ENCODE measurements at places on chromosomes 2 and 18. TPM values are rescaled to one million over a fixed set of nuclear protein-coding genes. Genes with fewer than 3 reads are reported as not detected.

GRCh38 chr2:134739236-134739878 lies 20.6 kb upstream of the TMEM163 start:
- DNase-seq = no peak

DNA sequence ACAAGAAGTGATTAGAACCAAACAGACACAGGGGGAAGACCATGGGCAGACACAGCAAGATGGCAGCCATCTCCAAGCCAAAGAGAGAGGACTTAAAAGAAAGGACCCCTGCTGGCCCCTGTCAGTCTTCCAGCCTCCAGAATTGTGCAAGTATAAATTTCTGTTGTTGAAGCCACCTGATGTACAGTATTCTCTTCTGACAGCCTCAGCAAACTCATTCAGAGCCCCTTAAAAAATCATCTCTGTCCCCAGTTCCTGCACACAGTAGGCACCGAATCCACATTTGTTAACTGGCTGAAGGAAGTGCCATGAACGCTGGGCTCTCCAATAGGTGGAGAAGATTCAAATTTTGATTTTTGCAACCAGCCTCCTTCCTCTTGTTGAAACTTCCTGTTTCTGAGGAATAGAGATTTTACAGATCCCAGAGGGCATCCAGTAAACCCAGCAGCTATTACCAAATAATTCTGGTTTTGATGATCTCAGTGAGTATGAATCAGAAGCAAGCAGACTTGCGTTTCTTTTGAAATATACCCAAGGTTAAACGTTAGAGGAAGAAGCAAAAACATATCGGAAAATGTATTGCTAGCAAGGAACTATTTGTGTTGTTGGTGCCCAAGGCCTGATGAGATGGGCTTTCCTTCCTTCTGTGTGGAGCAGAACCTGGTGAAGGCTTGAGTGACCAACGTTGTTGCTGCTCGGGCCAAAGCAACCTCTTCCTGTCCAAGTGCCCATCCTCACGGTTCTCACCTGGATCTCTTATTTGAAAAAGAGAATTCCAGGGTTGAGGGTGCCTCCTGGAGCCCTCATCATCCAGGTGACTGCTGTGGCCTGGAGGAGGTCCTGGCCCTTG lies 47.7 kb upstream of the PLB1 start:
- DNase-seq = no peak

DNA sequence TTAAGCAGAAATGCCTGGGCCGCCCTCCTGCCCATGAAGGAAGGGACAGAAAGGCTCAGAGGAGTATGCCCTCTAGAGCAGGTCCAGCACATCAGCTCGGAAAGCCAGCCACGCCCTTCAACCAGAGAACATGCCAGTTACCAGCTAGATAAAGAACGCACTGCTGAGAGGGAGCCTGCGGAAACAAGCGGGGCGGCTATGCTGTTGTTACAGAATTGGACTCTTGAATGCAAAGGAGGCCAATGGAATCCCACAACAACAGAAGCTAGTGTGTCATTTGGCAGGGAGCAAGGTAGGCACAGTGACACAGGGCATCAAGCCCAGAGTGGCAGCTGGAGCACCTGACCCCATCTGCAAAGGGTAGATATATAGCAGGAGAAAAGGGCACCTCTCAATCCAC lies 242.9 kb upstream of the ID2 start:
- no peak for DNase-seq

The STK11IP gene
- 26.5 TPM for polyA plus RNA-seq

The ANKRD53 gene
- 0.70 TPM for polyA plus RNA-seq

The RTP5 gene
- not detected for polyA plus RNA-seq

DNA sequence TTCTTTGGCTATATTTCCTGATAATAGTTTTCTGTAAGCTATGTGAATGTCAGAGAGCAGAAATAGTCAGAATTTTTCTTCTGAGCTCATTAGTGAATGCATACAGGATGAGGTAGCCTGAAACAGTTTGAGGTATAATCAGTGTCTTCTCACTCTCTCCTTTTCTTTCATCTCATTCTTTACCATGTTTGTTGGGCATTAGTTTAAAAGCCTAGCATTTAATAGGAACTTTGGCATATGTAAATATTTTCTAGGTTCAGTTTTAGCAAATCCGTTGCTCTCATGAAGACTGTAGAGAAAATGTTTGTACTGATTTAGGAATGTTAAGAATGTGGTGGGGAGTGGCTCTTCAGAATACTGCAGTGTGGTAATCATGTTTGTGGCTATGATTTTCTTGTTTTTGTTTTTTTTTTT lies 119.4 kb downstream of the PARD3B start:
- DNase-seq = no peak

GRCh38 chr2:35337922-35338321 lies 1017.7 kb upstream of the CRIM1 start:
- DNase-seq = no peak

GRCh38 chr2:207251573-207252192 lies 85.9 kb upstream of the KLF7 start:
- no peak for DNase-seq

The TRABD2A gene
- polyA plus RNA-seq = 17.6 TPM

The IMPACT gene
- 31.1 TPM for polyA plus RNA-seq

The GMPPA gene
- polyA plus RNA-seq = 98.8 TPM

DNA sequence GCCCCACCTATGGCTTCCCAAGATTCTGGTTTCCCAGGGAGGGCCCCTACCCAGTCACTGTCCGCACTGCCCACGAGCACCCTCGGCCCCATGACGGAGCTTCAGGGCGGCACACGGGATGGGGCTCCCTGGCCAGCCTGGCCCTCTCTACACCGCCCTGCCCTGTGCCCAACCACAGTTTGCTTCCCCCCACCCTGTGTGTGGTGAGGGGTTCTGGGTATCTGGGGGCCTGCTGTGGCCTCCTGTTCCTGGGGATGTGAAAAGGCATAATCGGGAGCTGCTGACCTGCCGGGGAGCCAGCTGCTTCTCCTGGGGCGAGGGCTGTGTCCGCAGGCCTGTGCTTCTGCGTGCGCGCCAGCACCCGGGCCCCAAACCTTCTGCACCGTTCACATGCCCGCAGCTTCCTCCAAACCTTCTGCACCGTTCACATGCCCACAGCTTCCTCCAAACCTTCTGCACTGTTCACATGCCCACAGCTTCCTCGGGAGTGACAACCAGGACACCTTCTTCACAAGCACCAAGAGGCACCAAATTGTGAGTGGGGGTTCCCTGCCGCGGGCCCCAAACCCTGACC lies 12.4 kb downstream of the ANO7 start:
- DNase-seq = no peak

- no peak for DNase-seq
Measured at GRCh38 chr2:241224018-241224850, 35.8 kb downstream of the ANO7 start.

DNA sequence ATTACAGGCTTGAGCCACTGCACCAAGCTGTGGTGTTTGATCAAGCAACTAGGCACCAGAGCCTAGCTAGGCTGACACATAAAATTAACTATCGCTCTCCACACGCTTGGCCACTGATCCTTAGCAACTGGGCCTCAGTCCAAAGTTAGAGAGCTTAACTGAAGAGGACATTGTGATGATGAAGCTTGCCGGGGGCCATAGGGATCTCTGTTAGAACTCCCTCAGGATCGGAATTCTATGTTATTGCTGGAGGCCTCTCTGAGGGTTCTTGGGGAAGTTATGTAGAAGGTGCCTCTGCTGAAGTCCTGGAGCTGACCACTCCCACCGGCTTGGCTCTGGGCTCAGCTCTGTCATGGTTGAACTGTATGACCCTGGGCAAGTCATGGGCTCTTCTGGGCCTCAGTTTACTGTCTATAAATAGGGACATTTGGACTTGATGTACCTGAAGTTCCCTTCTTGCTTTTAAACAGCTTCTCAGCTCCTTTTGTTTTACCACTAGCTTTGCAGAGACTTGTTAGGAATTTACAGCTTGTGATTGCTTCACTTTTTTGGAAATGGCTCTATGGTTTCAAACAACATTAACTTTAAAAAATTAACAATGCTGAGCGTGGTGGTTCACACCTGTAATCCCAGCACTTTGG lies 44.1 kb downstream of the GATA6 start:
- DNase-seq = no peak

The G6PC2 gene
- not detected for polyA plus RNA-seq

The KCTD1 gene
- polyA plus RNA-seq = 9.8 TPM

- no peak for DNase-seq
Measured at GRCh38 chr2:39099310-39099869, 21.5 kb downstream of the SOS1 start.

DNA sequence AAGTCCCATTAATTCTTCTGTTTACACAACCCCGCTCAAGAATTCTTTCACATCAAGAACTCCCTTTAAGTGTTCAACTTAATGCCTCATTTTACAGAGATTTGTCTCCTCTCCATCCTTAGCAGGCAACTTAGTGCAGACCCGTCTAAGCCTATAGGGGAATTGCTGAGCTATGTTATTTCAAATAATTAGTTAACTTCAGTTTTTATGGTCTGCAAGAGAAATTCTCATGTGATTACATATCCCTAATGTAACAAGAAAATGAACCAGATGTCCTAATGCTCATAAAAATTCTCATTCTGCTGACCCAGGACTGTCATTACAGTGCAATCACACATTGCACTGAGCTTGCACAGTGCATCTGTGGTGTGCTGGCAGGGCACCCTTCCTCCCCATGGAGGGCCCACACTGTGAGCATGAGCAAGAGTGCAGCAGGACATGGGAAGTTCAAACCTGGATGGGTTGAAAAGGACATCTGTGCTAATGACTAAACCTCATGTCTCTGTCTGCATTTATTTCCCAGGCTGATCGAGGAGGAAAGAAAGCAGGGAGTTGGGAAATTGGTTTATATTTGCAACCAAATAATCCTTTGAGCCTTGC lies 97.1 kb downstream of the COL5A2 start:
- DNase-seq = no peak

The SP5 gene
- 0.46 TPM for polyA plus RNA-seq

- no peak for DNase-seq
Measured at GRCh38 chr18:3162181-3162580, 57.6 kb downstream of the MYOM1 start.

The TUBA4A gene
- 172 TPM for polyA plus RNA-seq

The CYBRD1 gene
- 9.2 TPM for polyA plus RNA-seq

GRCh38 chr18:22428672-22429071 lies 11.0 kb upstream of the CTAGE1 start:
- no peak for DNase-seq

The UGT1A8 gene
- polyA plus RNA-seq = 0.03 TPM

DNA sequence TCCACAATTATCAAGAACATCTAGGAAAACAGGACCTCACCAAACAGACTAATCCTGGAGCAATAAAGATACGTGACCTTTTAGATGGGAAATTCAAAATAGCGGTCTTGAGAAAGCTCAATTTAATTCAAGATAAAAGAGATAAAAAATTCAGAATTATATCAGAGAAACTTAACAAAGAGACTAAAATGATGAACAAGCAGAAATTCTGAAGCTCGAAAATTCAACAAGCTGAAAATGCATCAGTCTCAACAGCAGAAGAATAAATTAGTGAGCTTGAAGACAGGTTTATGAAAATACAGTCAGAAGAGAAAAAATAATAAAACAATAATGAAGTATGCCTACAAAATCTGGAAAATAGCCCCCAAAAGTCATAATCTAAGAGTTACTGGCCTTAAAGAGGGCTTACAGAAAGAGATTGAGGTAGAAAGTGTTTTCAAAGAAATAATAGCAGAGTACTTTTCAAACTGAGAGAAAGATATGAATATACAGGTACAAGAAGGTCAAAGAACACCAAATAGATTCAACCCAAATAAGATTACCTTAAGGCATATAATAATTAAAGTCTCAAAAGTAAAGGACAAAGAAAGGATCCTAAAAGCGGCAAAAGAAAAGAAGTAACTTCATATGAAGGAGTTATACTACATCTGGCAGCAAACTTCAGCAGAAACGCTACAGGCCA lies 13.2 kb downstream of the ORC4 start:
- no peak for DNase-seq

The ANKRD23 gene
- polyA plus RNA-seq = 3.4 TPM

DNA sequence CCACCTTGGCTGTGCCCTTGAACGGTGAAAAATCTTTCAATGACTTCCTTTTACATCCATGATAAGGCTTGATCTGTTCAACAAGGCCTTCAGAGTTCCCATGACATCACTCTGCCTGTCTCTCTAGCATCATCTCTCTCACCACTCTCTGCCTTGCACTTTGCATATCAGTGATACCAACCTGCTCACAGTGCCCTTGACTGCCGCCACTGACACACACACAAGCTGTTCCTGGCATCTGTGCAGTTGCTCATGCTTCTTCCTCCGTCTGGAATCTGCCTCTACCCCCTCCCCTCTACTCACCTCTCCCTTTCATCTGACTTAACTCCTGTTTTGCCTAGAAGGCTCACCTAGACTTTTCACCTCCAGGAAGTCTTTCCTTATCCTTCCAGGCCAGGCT lies 79.1 kb upstream of the SEC11C start:
- DNase-seq = no peak

The DSC3 gene
- 0.70 TPM for polyA plus RNA-seq

- DNase-seq = no peak
Measured at GRCh38 chr2:149410701-149411484, 80.5 kb downstream of the LYPD6 start.
